Fibroblast of mammary gland (primary cell): ENCODE measurements at places on chromosomes 2 and 18.
A peak's percentile ranks its signal among the peaks of the same experiment; 100 is the strongest.

DNA sequence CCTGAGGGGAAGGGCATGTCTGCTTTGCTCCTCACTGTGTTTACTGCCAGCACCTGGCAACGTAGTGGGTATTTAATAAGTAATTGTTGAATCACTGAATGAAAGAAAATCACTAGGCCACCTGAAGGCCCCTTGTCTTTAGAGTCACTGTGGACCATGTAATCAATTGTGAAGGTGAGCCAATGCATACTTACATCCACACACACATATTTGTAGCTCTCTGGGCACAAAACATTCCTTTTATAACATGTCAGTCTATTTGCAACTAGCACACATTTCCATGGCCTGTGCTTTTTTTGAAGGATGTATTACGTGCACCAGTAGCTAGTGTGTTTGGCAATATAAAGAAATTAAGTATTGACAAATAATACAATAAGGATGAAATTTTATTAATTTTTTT is 11.2 kb downstream of the ATP8B1 start:
- no peak for DNase-seq

DNA sequence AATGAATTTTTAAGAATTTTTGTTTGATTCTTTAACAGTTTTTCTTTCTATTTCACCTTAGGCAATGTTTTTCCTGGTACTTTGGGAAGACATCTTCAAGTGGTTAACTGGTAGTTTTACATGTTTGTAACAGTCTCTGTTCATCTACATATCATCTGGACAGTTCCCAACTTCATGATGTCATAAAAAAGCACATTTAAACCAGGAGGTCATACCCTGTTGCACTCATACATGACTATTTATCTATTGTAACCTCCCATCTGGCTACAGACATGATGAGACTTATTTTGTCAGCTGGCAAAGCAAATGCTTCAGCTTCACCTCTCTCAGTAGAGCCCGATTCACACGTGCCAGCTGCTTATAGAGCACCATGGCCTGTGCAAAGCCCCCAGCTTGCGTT is 99.8 kb upstream of the YPEL5 start:
- DNase-seq, result peak; percentile 8

DNA sequence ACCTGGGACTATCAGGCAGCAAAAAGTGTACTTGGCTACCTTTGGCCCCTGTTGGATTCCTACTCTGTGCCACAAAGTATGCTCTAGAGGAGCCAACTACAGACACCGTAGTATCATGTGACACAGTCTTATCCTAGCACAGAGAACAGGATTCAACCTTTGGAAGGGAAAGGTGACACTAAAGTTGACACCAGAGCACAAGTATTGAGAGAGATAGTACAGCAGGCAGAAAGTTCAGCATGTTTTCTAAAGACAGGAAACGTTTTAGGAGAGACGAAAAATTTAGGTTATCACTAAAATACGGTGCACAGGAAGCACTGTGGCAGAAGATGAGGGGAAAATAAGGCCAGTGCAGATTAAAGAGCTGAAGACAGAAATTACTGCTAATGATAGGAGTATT is 18.6 kb downstream of the SMAD2 start:
- no peak for DNase-seq

DNA sequence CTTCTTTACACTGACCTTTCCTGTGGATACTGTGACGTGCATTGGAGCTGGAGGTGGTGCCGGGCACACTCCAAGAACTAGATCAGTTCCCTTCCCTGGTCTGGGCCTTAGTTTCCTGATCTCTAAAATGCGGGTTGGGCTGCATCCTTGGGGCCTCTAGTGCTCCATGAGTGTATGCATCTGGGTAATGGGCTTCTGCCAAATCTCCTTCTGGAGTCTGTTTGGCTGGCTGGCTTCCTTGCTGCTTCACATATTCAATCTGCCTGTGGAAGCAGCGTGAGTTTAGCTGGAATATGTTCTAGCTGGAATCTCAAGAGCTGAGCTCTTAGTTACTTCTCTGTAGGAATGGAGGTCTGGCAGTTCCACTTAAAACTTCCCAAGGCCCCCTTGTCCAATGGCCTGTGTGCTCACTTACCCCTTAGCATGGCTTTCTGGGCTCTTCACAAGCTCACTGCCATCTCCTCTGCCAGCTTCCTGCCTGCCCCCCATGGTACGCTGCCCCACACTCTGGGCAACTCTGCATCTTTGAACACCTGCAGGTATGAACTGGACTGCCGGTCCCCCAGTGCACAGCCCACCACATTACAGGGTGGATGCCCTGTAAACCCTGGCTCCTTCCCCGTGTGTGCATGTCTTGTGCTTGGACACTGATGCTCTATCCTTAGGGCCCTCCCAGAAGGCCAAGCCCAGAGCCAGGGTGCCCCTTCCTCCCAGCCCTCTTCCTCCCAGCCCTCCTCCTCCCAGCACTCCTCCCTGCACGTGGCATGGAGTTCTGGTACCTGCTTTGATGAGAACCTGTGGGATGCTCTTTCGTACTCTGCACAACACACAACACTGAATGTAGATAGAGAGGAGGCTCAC is 103.6 kb upstream of the SMAD2 start:
- DNase-seq, result no peak

DNA sequence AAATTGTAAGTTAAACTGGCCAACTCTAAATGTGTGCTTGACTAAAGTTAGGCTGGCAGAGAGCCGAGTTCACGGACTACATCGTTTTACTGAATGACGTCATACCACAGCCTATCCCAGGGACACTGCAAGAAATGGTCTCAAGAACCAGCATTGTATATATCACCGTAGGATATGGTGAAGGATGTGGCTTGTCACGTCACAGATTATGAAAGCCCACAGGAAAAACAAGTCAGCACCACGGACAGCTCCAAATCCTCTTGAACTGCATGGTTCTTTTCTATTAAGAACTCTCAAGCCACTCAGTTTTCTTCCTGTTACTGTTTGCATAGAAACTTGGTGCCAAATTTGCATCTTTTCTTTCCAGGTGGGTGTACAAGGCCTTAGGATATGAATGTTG is 85.1 kb upstream of the ACAA2 start:
- peak; percentile 77 for DNase-seq

GRCh38 chr2:96329456-96329855 is 4.3 kb downstream of the ITPRIPL1 start:
- DNase-seq, result peak; percentile 89

DNA sequence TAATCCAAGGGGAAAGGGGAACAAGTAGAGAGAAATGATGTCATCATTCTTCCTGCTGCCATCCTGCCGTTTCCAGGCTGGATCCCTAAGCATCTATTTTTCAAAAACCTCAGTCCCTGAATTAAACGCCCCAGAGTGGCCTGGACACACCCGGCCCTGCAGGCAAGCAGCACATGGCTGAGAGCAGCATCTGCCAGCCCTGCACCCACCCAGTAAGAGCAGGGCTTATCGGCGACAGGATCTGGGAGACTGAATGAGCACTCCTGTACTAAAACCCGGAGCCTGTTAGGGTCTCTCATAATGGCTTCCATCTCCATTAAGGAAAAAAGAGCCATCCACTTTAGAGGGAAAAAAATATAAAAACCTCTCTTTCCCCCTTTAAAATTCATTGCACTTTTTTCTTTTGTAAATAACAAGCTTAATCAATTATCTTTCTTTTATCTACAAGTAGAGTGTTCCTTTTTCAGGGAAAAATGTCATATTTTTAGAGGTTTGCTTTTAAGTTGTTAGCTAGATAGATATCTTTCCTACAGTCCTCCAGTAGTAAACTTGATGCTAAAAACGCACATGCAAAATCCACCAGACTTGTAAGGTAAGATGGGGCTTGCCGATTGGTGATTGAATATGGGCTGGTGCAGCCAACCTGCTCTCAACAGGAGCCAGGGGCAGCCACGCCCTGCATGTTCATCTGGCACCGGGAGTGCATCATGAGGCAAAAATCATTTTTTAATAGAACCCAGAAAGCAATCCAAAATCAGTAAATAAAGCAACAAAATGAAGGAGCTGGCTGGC is 457.8 kb downstream of the EIPR1 start:
- no peak for DNase-seq

GRCh38 chr2:12424809-12425208 is 291.9 kb upstream of the TRIB2 start:
- DNase-seq, result peak; percentile 19

DNA sequence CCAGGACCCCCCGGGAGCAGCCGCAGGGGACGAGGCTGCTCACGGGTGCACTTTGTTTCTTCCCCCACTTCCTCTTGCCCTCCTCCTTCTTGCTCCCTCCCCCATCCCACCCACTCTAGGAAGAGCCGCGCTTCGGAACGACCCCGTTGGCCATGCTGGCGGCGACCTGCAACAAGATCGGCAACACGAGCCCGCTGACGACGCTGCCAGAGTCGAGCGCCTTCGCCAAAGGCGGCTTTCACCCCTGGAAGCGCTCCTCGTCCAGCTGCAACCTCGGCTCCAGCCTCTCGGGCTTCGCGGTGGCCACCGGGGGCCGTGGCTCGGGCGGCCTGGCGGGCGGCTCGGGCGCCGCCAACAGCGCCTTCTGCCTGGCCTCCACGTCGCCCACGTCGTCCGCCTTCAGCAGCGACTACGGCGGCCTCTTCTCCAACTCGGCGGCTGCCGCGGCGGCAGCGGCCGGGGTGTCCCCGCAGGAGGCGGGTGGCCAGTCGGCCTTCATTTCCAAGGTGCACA is 1.3 kb downstream of the SP9 start:
- no peak for DNase-seq

- DNase-seq, result no peak
Observed at GRCh38 chr2:65789923-65790675, 357.7 kb upstream of the SPRED2 start.

DNA sequence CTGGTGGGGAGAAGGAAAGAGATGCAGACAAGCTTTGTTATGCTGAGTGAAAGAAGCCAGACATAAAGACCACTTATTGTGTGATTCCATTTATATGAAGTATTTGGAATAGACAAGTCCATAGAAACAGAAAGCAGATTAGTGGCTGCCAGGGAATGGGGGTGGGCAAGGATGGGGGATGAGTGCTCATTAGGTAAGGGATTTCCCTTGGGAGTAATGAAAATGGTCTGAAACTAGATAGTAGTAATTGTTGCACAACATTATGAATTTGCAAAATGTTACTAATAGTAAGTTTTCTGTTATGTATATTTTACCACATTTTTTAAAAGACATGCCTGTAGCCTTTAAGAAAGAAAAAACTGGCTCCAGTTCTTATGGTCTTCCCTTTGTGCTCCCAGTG is 154.9 kb downstream of the LNPK start:
- peak; percentile 40 for DNase-seq

DNA sequence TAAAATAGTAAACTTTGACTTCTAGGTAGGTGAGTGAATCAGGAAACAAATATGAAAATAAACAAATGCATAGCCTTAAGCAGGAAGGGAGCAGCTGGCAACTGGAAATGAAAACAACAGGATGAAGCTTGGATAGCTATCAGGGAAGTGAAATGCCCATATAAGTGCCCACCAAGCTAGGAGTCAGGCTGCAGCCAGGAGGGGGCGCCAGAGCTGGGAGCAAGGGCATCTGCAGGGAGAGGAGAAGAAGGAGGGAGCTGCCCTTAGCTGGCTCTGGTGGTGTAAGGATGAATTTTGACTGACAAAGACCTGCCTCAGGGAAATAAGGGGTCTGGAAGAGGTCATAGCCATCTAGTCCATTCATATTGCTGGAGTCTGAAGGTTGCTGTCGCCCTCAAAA is 298.3 kb downstream of the TDRD15 start:
- no peak for DNase-seq

DNA sequence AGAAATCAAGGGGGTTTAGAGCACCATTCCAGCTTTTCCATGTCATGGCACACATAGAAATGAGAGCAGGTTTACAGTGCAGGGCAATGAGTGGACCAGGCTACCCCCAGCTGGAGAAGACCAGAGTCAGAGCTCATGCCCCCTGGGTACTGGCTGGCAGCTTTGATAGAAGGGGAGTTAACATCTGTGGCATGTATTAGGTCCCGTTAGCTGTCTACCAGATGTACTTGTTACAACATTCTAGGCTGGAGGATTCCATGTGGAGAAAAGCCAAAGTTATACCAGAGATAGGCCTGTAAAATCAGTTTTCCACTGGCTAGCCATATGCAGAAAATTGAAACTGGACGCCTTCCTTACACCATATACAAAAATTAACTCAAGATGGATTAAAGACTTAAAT is 109.2 kb downstream of the CCDC85A start:
- no peak for DNase-seq

DNA sequence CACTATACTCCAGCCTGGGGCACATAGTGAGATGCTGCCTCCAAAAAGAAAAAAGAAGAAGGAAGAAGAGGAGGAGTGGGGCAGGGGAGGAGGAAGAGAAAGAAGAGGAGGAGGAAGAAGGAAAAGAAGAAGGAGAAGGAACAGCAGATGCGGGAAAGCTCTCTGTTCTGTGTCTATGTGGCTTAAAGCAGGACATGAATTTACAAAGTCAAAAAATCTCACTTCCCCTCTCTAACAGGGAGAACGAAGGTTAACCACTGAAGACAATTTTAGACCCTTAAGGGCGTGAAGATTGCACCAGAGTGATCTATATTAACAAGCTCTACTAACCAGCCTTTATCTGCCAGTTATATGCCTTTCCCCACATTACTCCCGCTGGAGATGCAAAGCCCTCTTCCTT is 258.9 kb downstream of the METTL4 start:
- no peak for DNase-seq

GRCh38 chr2:15732341-15733077 is 140.8 kb downstream of the DDX1 start:
- DNase-seq, result peak; percentile 13

DNA sequence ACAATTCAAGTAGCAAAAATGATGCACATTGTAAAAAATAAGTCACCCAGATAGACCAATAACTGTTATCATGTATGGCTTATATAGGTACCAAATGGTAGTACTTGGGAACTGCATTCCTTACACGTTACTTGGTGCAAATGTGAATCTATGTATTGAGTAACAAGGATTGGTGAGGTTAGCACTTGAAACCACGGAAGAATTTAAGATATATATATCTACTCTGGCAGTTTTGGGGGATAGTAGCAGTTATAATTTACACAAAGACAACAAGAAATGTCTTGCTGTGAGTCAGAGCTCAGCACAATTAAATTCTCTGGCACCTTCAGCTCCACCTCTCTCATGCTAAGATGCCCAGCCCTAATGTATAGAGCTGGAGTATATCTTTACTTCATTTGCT is 359.4 kb upstream of the RAB12 start:
- DNase-seq, result no peak

DNA sequence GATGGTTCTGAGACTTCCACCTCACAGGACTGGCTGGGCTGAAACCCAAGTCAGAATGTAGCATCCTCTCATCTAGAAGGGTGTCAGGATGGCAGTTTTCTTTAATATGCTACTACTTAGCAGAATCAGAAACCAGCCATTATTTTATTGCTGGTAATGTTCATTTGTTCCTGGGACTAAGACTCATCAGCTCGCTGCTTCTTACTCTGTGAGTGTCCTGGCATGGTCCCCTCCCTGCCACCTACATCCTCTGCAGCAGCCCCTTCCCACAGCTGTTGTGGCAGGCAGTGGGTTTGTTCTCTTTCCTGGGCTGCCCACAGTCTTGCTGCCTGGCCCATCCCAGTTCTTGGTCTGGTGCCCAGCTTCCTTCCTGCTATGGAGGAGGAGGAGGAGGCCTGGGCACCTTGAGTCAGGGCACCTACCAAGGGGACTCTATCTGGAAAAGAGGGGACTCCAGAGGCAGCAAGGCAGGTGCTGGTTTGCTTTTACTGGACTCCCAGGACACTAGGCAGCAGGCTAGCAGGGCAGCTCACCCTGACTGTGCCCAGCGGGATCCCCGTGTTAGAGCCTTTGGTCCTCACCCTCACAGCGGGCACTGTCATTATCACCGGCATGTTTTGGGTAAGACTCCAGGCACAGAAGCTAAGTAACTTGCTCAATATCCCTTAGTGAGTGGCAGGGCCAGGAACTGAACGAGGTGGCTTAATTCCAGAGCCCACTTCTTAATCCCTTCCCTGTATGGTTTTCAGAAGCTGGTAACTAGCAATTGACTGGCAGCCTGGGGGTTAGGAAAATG is 62.1 kb downstream of the LRRFIP1 start:
- no peak for DNase-seq
